ENCODE measurements at places on chromosomes 16 and 17. TPM values are rescaled to one million over a fixed set of nuclear protein-coding genes. Genes with fewer than 3 reads are reported as not detected.

GRCh38 chr17:42142371-42142896 lies 12.4 kb downstream of the RAB5C start:
- no peak for DNase-seq

- no peak for DNase-seq
Measured at GRCh38 chr16:4220358-4220757, 21.5 kb downstream of the SRL start.

DNA sequence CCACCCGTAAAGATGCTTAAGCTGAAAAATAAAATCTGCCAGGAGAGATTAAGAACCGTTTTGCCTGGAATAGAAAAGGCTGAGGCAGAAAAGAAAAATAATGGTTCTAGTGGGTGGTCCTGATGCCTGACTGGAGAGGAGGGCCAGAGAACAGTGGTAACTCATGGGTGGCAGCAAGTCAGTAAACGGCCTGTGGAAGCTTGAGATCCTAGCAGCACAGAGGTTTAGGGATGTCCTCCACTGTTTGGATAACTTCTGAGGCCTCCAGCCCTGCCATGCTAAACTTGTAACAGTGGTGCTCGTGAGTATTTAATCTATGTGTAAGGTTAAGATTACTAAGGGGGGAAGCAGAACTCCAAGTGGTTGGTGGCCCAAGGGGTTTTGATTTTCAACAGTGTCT lies 21.2 kb upstream of the PHAF1 start:
- DNase-seq: no peak

- DNase-seq: no peak
Measured at GRCh38 chr17:75344666-75345065, 55.4 kb upstream of the SLC25A19 start.

DNA sequence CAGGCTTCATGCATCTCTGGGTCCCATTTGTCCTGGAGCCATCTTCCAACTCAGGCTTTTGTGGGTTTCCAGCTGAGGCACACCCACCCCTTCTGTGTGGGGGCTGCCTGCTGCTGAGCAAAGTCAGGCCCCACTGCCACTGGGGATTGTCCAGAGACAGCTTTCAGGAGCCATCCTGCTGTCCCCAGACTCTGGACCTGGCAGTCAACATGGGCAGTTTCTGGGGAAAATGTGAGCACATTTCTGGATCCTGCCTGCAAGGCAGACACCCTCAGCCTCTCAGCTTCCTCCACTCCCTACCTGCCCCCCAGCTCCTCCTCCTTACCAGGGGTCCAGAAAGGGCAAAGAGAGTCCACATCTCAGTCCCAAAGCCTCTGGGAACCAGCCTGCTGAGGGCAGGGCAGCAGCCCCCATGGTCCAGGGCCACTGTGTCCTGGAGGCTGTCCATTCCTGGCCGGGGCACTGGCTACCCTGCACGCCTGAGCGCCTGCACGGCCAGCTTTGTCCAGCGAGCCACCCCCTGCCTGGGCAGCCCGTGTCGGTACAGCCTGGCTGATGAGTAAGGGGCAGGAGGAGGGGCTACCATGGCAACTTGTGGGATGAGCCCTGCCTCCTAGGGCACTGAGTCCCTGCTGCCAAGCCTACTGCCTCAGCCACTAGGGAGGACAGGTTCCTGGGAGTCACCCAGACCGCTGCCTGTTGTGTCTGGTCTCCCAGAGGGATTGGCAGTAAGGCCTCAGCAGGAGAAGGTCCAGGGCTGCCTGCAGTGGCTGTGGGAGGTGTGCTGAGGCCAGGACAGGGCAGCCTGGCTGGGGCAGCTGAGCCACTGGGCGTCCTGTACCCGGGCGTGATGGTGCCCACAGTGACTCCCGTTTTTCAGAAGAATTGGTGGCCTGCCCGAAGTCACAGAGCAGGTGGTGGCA lies at the start of gene SLC47A2:
Gene SLC47A2 (minus strand): TSS at position 477 of the 923 bp plus-strand sequence. CDS start 29 bp downstream, at position 448.
- no peak for DNase-seq

Gene OTOA
- total RNA-seq: not detected

Gene ABCA9
- 5.9 TPM for total RNA-seq

Gene KRTAP4-9
- total RNA-seq: not detected

Gene CACNB1
- total RNA-seq: 4.2 TPM

Gene DRG2
- total RNA-seq: 57.2 TPM

GRCh38 chr17:60817192-60817591 lies 139.5 kb downstream of the BCAS3 start:
- no peak for DNase-seq

DNA sequence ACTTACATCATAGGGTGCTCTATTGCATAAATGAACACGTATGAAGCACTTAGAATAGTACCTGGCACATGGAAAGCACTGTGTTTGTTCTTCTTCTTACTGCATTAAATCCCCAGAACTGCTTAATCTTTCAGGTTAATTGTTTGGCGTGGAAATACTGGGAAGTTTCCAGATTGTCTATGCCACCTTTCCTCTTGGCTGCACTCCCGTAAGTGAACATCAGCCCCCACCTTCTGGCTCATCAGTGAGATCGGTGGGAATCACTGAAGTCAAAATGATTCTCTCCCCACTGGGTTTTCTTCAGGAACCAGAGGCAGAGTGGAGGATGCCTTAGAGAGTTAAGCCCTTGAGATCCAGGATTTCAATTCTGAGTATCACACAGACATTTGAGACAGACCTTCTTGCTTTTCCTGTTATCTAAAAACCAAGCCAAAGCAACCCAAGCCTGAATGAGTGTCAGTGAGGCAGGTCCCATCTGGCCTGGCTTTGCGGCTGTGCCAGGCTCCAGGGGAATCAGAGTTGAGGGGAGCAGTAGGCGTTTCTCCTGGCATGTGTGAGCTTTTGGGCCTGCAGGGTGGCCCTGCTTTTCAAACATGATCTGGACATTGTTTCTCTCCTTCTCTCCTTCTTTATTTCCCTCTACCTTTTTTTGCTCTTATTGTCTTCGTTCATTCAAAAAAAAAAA lies 59.1 kb downstream of the OTOA start:
- DNase-seq: no peak

- peak; percentile 97 for DNase-seq
Measured at GRCh38 chr16:84819644-84820304, at the start of gene CRISPLD2. Gene CRISPLD2 (plus strand): TSS chr16:84819985. CDS start chr16:84838496, 18,511 bp downstream.

Gene RPH3AL
- total RNA-seq: 4.9 TPM

DNA sequence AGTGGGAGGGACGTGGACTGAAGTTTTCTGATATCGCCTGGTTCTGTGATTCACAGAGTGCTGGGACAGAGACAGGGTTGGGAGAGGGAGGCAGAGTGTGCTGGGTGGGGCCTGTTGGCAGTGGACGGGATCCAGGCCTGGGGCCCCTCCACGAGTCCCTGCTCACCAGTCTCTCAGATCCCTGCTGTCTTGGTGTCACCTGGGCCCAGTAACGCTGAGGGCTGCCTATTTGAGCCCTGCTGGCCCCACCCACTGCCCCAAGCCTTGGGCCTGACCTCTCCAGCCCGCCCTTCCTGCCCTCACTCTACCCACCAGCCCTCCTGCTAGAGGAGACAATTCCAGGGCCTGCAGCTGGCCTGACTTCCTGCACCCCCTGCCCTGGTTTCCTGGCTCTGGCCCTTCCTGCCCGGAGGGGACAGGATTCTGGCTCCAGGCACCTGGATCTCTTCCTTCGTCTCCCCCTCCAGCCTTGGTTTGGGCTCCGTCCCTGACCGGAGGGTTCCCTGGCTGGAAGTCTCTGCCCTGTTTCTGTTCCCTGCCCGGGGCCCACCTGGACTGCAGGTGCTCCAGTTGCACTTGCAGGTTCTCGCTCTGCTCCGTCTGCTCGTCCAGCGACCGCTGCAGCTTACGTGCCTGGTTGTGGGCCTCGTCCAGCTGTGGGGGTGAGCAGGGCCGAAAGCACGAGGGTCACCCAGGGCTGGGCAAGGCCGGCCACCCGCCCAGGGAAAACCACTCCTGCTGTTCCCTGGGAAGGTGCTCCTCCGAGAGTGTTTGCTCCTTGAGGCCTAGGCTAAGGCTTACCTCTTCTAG lies 21.4 kb downstream of the CCDC102A start:
- peak; percentile 25 for DNase-seq

DNA sequence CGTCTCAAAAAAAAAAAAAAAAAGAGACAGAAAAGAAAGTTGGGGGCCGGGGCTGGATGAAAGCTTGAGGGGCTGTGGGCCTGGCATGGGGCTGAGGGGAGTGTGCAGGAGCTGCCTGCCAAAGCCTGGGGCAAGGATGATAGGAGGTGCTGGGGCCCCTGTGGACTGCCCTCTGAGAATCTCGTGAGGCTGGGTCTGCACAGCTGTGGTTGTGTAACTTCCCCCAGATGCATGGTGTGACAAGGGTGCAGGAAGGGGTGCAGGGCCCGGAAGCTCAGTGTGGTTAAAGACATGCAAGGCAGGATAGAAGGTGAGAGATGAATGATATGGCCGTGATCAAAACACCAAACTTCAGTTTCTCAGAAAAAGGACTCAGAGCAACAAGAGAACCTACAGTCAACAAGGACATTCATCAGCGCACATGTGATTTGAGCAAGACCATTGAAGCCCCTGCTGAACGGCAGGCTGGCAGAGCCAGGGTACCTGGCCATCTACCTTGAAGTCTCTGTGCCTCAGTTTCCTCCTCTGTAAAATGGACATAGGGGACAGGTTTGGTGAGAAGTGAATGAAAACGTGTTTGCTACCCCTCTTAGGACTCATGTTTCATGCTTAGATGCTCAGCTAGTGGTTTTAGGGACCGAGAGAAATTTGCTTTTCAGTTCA lies 9.6 kb downstream of the IL32 start:
- DNase-seq: peak; percentile 63

Gene KRT39
- not detected for total RNA-seq

DNA sequence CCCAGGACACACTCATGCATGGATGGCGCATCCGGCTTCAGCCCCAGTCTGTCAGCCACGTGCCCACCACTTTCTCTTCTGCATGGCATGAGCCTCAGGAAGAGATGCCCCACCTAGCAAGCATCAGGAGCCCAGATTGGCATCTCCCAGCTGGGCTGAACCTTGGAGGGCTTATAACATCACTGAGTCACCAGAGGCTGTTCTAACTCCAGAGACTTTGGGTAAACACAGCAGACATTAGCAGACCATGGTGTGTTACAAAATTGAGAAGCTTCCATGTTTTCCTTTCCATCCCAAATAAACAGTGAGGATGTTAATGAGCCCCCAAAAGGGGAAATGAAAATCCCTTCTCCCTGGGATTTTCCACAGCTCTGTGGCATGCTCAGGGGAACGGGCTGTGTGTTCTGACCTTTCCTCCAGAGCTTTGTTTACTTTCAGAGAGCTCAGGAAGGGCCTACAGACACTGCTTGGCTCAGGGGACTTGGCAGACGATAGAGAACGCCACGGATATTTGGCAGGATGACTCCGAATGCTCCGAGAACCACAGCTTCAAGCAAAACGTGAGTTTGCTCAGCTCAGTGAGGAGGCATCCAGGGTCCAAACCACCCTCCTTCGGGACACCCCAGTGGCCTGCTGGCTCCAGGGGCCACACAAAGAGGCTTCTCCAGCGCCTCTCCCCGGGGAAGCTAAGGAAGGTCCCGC lies 16.5 kb downstream of the GLP2R start:
- DNase-seq: peak; percentile 76

Gene EVI2B
- total RNA-seq: 1.5 TPM

- no peak for DNase-seq
Measured at GRCh38 chr17:56973520-56973919, 4.4 kb upstream of the SCPEP1 start.

DNA sequence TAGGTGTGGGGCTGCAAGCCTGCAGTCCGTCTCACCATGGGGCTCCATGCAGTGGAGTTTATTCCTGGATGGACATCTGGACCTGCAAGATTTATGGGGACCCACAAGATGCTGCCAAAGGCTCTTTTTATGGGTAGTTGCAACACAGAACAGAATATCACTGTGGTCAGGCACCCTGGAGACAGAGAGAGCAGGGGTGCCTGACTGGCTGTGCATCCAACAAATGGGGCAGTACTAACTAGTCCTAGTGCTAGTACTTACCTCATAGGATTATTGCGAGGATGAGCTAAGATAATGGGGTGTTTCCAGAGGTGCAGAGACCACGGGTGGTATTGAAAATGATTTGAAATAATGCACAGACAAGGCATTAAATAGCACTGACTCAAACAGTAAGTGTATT lies 42.4 kb upstream of the MMP2 start:
- no peak for DNase-seq

DNA sequence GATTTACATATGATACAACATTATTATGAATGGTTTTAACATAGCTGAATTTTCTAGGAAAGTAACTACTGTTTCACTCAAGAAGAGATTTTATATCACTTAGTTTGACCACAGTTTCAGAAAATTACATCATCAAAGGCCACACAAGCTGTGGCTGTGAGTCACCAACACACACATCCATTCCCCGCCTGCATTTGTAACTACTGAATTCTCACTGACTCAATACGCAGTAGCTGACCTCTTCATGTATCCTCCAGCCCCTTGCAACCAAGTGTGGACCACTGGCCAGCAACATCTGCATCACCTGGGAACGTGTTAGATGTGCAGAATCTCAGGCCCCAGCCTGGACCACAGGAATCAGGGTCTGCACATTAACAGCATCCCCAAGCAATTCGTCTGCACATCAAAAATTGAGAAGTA lies 197.6 kb downstream of the XYLT1 start:
- DNase-seq: peak; percentile 74

- peak; percentile 75 for DNase-seq
Measured at GRCh38 chr17:10327640-10328039, 45.2 kb downstream of the MYH13 start.

GRCh38 chr16:18008356-18008755 lies 328.2 kb downstream of the NPIPA8 start:
- DNase-seq: no peak

Gene NPLOC4
- total RNA-seq: 53.3 TPM

- no peak for DNase-seq
Measured at GRCh38 chr17:56913353-56913866, 439 bp downstream of the TRIM25 start.

DNA sequence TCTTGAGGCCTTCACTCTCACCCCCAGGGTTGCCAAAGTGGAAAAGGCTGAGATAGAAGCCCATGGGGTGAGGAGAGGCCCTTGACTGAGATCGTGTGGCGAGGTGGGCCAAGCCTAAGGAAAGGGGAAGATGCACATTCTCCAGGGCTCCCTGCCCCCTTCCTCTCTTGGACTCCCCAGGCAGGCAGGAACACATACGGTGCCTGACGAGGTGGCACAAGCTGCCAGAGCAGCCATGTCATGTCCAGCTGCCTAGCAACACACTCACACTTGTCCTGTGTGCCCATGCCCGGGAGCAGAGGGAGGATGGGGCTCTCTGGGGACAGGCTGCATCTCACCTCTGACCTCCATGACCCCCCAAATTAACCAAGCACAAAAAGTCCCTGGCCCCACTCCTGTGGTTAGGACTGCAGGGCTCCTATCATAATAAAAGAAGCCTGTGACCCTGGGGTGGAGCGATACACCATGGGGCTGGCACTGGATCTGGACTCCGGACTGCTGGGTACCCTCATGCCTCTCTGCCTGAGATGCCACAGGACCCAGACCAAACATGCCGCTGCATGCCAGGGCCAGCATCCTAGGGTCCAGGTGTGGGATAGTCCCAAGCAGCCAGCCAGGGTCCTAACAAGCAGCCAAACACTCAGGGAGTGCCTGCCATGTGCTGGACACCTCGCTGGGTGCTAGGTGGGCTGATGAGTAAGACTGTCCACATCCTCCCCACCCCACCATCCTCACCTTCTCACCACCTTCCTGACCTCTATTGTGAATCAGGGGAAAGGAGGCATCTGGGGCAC lies 2.6 kb downstream of the GIT1 start:
- peak; percentile 9 for DNase-seq

GRCh38 chr17:32565401-32565800 lies 78.6 kb downstream of the CDK5R1 start:
- no peak for DNase-seq

- peak; percentile 36 for DNase-seq
Measured at GRCh38 chr17:57350266-57350665, 93.9 kb downstream of the MSI2 start.

GRCh38 chr17:4040784-4041183 lies 76.5 kb upstream of the ATP2A3 start:
- no peak for DNase-seq

GRCh38 chr16:5905935-5906334 lies 808.3 kb upstream of the EEF2KMT start:
- DNase-seq: no peak
